ENCODE measurements at places on chromosomes 16 and 17.

DNA sequence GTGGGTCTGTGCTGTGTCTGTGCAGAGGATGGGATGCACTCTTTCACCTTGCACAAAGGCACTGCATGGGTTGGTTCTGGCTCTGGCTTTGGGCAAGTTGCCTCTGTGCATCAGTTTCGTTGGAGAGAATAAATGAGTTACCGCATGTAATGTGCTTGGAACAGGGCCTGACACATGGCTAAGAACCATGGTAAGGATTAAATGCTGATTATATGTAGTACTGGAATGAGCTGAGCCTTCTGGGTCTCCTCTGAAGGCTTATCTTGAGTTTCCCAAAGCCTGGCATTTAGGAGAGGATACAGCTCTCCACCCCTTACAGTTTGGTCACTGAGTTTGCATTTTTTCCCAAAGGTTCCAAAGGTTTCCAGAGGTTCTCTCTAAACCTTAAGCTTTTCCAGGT, 69.1 kb downstream of the KSR1 start:
- DNase-seq: no peak

GRCh38 chr17:71117466-71117865, 948.1 kb downstream of the KCNJ2 start:
- DNase-seq: no peak

GRCh38 chr17:58487589-58488427, at the start of gene HSF5:
HSF5 (minus strand) TSS chr17:58488408; CDS start chr17:58488274, 134 bp downstream.
- peak; percentile 81 for DNase-seq

DNA sequence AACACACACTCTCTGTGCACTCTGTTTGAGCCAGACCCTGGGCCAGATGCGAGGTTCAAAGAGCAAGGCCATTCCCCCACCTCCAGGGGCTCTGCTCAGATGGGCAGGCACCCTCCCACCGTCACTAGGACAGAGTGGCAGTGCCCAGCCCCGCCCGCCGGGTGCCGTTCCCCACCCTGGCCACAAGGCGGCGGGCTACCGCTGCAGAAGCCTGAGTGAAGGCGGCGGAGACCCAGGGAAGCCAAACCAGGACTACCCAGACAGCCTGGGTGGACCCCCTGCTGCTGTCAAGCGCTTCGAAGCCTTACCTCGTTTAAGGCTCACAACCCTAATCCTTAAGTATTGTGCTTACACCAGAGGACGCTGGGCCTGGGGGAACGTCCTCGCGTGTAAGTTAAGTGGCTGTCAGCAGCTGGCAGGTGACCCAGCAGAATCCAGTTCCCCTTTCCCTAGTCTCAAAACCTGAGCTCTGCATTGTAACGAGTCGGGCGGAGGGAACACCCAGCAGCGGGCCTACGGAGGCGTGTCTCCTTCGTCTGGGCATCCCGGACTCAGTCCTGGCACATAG, 4.5 kb downstream of the ARHGAP27 start:
- peak; percentile 81 for DNase-seq

- DNase-seq: no peak
Observed at GRCh38 chr17:30361766-30362279, 16.9 kb upstream of the CPD start.

- DNase-seq: no peak
Observed at GRCh38 chr17:61389670-61390478, 9.8 kb upstream of the TBX2 start.

DNA sequence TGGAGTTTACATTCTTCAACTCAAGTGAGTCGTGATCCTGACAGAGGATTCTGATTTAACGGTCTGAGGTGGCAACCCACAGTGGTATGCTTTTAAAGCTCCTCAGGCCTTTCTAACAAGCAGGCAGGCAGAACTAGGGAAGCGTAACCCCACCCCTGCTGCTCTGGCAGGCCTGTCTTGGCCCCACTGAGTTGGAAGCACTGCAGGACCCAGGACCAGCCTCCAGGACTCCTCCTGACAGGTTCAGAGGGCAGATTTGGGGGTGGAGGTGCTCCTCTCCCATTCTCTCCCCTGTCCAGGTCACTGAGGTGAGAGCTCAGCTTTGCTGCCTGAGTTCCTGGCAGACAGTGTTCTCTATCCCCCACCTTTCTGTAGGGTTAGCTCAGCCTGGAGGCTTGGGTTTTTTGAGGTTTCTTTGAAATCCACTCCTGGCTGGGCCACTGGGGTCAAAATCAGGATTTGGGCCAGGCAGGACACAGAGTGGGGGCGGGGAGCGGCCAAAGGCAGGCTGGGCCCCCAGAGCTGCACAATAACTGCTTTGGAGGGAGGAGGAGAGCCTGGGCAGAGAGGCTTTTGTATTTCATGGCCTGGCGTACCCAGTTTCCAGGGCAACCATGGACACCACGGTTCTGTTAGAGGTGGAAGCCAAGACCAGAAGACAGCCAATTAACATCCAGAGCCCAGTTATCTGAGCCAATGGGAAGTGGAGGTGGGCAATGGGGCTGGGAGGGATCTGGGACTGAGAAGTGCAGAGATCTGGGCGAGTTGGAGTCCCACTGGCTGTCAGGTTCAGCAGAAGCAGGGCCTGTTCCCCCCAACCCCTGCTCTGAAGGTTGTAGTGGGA, 9.5 kb downstream of the MRPL27 start:
- DNase-seq: no peak

Data from CD4-positive, alpha-beta T cell treated with Interleukin-17A for 1 hour (primary cell).